Activated CD4-positive, alpha-beta T cell treated with anti-CD3 and anti-CD28 coated beads, Interleukin-2, amount 50 U/mL, for 4 hours (primary cell): ENCODE measurements at places on chromosomes 5 and 9.

GRCh38 chr5:122362361-122362760 is 50.3 kb downstream of the SNCAIP start:
- no peak for DNase-seq

- DNase-seq, result no peak
Measured at GRCh38 chr5:170747357-170747756, 36.2 kb upstream of the GABRP start.

DNA sequence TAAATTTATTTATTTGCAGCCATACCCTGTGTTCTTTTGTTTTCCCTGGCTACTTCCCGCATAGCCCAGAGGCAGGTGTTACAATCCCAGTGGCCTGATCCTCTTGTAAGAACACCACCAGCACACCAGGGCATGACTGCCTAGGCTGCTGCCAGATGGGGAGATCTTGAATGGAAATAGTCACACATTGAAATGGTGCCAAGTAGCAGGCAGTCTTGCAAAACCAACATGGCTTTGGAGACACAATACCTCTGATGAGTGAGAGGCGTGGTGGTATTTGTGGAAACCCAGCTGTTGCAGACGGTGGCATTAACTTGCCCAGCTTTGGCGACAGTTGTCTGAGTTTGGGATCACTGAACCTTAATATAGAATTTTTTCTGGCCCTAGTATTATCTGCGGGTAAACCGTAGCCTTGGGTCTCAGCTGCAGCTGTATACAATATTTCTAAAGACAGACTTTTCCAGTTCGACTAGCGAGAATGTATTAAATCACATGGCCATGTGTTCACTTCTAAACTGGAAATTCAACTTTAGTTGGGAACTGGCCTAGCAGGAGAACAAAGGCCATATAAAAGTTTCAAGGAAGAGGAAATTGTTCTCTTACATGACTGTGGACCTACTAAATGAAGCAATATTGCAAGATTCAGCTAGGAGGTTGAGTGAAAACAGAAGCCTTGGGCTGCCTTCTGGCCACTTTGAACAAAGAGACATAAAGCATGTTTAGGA is 277.0 kb downstream of the SMARCA2 start:
- no peak for DNase-seq

GRCh38 chr9:26975728-26976707 is 19.8 kb downstream of the IFT74 start:
- DNase-seq, result no peak

- no peak for DNase-seq
Measured at GRCh38 chr5:128062172-128062746, 21.3 kb upstream of the SLC12A2 start.

GRCh38 chr9:4828761-4829160 is 36.0 kb downstream of the RCL1 start:
- DNase-seq, result no peak

DNA sequence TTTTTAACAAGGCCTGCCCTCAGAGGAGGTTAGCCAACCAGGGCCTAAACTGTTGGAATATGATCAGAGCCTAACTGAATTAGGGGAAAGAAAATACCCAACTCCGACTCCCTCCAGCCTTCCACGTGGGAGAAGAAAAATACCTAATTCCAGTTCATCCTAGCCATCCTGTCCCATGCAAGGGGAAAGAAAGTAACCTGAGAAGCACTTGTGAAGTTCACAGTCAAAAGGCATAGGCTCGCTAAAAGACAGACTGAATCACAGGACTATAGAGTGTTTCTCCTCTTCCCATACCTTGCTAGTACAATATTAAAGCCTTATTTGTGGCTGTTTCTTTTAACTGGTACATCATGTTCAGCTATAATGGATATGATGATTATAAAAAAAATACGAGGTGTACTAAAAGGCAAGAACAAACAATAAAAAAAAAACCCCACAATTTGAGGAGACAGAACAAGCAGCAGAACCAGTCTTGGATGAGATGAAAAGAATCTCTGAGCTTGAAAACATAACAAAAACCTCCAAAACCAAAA is 18.0 kb upstream of the ATP10B start:
- no peak for DNase-seq

- DNase-seq, result no peak
Measured at GRCh38 chr9:83005361-83005760, 57.6 kb downstream of the RASEF start.

- DNase-seq, result no peak
Measured at GRCh38 chr9:134322781-134323241, 3.4 kb upstream of the RXRA start.

DNA sequence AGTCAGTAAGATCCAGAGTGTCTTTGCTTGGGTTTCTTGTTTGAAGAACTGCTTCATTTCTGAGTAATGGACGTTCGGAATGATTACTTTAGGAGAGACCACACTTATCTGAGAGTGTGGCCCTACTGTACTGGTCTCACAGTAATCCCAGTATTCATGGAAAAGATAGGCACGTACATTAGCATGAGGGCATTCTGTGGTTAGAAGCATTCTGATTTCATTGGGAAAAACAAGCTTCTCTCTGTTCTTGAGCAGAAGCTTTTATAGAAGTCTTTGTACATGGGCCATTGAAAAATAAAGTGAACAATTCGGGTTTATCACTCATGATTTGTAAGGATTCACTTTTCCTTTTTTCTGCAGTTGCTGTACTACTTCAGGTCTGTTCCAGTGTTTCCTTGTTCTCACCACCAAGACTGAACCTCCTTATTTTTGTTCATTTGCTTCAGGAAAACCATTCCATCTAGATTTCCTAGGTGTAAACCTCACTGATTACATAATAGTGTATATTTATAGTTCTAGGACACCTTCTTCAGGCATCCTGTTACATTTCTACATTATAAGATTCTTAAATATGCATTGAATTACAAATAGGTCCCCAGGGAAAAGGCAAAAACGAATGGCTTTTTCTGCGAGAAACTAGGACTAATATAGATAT is 10.1 kb downstream of the TGFBR1 start:
- no peak for DNase-seq

DNA sequence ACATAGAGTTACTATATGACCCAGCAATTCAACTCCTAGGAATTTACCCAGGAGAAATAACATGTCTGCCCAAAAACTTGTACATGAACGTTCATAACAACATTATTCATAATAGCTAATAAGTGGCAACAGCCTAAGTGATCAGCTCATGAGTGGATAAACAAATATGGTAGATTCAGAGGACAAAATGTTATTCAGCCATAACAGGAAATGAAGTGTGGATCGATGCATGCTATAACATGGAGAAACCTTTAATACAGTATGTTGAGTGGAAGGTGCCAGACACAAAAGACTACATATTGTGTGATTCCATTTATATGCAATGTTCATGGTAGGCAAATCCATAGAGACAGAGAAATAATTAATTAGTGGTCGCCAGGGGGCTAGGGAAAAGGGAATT is 22.3 kb upstream of the NR3C1 start:
- DNase-seq, result no peak

DNA sequence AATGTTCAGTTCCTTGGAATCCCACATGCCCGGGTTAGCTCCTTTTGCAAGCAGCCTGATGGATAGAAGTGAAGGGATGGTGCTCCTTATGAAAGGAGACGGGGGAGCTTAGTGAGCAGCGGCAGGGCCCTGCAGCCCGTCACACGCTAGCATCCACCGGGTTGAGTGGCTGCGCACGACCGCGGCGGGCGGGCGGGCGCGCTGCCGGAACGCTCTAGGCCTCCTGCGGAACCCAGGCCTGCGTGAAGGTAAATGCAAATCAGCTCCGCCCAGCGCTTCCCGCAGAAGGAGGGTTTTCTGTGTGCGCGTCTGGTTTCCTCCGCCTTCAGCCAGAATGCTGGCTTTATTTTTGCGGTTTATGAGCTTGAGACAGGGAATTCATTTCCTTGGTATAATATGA is 19.8 kb downstream of the IL12B start:
- DNase-seq, result peak; percentile 9

DNA sequence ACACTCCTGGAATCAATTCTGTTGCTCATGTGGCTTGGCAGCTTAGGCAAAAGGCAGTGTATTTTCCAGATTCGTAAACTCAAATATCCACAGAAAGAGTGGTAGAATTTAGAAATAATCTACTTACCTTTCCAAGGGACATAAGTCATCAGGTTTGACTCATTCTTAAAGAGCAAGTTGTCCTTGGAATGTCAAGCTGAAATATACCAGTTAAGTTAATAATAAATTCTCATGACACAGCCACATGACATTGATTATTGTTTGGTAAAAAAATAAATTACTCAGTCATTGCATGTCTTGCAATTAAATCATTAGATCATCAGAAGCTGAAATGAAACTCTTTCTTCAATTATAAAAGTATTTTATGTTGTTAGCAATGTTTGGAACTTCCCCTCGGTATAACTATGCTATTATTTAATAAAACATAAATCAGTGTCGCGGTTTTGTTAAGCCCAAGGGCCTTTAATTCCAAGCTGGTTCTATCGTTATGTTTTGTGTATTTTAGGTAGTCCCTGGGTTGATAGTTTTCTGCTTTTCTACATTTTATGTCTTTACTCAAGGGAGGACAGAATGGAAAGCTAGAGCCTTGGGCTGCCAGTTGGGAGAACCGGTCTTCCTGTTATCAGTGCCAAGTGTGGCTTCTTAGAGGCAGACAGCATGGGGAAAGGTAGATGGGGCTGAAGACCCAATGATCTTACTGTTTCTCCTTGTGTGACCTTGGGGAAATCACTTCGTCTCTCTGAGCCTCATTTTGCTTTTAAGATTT is 79.3 kb upstream of the PRLR start:
- DNase-seq, result no peak

DNA sequence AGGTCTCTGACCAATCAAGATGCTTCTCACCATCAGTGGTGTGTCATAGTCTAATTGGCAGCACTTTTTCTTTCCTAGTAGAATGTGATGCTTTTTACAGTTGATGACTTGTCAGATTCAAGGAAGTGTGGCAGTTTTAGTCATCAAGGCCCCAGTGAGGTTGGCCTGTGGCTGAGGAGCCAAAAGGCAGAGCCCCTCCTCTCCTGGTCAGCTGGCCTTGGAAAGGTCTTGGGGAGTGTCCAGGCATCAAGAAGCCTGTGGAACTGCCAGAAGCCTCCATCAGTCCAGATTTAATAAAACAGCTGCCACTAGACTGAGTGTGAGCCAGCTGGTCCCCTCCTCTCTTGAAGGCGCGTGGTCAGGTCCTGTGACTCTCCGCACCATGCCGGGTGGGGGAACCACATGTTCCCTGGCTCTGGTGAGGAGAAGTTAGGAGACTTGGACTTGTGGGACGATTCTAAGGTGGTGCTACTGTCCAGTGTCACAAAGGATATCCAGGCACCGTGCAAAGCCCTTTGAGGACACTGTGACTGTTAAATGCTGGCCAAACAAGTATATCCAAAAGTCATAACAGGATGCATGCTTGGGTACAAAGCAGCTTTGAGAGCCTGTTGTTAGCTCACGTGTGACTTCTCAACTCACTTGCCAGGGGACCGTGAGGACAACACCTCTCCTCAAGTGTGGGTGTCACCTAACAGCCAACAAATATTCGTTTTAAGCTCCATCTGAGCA is 6.1 kb upstream of the ANGPTL2 start:
- no peak for DNase-seq

GRCh38 chr9:113011911-113012381 is at the start of gene ZNF883:
TSS of gene ZNF883 (minus strand) at chr9:113012192.
- DNase-seq, result peak; percentile 1

DNA sequence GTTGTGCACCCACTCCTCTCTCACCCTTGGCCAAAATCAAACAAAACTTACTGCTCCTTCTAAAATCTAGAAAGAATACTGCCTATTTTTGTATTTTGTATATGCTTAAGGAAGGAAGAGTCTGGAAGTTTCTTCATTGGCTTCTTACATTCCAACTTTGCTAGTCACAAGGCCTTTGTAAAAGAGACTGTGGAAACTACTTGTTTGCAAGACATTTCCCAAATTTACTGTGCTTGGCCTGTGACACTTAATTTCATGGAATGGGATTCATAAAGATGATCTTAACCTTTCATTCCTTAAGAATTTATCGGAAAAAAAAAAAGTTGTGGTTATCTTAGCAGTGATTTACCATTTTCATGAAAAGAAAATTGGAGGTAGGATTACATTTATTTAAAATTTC is 208.9 kb downstream of the VPS13A start:
- no peak for DNase-seq

GRCh38 chr5:151892393-151892792 is 32.3 kb downstream of the GLRA1 start:
- no peak for DNase-seq

- DNase-seq, result no peak
Measured at GRCh38 chr5:159642379-159642778, 273.9 kb upstream of the ADRA1B start.

DNA sequence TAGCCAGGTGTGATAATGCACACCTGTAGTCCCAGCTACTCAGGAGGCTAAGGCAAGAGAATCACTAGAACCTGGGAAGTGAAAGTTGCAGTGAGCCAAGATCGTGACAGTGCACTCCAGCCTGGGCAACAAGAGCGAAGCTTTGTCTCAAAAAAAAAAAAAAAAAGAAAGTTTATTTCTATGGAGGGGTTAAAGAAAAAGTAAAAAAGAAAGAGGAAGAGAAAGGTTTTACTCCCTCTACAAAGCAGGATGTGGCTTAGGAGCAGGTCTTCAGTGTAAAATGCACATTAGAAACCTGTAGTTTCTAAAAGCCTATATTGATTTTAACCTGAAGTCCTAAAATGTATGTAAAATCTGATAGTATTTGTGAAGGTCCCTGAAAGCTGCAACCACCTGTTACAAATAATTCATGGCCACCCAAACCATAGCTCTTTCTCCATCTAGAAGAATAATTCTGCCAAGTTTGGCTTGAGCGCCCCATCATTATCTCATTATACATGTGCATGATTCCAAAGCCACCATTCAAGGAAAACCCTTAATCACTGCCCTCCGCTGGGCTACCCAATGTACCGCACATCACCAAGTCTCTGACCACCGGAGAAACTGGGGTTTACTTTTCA is 3.4 kb downstream of the FNBP1 start:
- DNase-seq, result no peak

GRCh38 chr5:31617867-31618266 is 21.1 kb upstream of the PDZD2 start:
- DNase-seq, result no peak

GRCh38 chr9:96214635-96215034 is 87.3 kb downstream of the HSD17B3 start:
- no peak for DNase-seq

DNA sequence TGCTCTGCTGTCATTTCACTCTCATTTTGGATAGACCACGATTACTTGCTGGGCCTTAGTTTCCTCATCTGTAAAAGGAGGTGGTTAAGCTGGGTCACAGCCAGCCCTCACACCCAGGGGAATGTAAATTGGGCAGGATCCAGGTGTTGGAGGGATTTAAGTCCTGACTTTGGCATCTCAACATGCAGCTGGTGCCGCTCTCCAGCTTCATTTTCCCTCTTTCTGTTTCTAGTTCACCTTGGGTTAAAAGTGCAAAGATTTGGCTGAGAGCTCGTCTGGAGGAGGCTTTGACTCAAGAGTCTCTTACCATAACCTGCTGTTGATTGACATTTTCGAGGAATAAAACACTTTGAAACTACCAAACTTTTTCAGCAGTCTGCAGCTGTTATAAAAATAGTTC is 144.3 kb upstream of the DHFR start:
- no peak for DNase-seq

GRCh38 chr5:119373449-119373858 is 17.6 kb downstream of the TNFAIP8 start:
- no peak for DNase-seq

- DNase-seq, result peak; percentile 57
Measured at GRCh38 chr5:138752951-138753793, at the start of gene CTNNA1. TSS of gene CTNNA1 (plus strand) at chr5:138753425. CDS start at chr5:138781925, 28,500 bp downstream.

GRCh38 chr5:100188339-100188738 is 346.8 kb upstream of the FAM174A start:
- no peak for DNase-seq
